ENCODE measurements at places on chromosomes 16 and 17.

- no peak for DNase-seq
Observed at GRCh38 chr16:88387180-88387765, 4.5 kb downstream of the ZNF469 start.

DNA sequence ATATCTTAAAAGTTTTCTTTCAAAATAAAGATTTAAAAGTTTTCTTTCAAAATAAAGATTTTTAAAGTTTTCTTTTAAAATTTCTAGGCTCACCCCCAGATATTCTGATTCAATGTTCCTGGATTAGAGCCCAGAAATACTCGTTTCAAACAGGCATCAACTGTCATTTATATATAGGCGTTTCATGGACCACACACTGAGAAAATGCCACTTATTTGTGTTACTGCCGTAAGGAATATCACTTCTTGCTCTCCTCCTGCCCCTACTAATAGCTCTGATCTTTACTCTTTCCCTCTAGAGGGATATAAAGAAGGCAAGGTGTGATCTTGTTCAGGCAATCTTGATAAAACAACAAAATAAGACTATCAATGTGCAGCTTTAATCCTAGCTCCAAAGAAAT lies 1324.1 kb downstream of the CDH8 start:
- DNase-seq = no peak

- DNase-seq = no peak
Observed at GRCh38 chr16:86585821-86586611, 7.7 kb downstream of the FOXL1 start.

DNA sequence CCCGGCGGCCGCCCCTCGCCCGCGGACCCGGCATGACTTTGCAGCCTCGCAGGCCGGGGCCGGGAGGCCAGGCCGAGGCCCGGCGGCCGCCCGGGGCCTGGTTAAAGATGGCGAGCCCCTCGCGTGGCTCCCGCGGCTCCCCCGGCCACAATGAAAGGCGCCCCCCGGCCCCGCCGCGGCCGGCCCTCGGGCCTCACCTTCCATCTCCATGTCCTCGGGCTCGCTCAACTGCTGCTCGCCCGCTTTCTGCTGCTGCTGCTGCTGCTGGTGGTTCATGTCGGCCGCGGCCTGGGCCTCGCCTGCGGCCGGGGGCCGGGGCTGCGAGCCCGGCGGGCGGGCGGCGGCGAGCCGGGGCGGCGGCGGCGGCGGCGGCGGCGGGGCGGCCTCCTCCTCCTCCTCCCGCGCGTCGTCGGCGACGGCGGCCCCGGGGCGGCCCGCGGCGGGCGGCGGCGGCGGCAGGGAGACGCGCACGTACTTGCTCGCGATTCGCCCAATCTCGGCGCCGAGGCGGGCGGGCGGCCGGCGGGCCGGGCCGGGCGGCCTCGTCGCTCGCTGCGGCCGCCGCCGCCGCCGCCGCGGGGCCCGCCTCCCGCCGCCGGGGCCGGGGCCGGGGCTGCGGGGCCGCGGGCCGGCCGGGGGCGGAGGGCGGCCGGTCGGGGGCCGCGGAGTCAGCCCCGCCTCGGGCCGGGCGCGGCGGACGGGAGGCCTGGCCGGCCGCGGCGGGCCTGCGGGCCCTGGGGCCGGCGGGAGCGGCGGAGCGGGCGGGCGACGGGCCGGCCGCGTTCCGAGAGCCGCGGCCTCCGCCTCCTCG lies 491 bp downstream of the USP7 start:
- DNase-seq = peak; percentile 8

- DNase-seq = no peak
Observed at GRCh38 chr16:4270091-4270490, 2.7 kb downstream of the TFAP4 start.

DNA sequence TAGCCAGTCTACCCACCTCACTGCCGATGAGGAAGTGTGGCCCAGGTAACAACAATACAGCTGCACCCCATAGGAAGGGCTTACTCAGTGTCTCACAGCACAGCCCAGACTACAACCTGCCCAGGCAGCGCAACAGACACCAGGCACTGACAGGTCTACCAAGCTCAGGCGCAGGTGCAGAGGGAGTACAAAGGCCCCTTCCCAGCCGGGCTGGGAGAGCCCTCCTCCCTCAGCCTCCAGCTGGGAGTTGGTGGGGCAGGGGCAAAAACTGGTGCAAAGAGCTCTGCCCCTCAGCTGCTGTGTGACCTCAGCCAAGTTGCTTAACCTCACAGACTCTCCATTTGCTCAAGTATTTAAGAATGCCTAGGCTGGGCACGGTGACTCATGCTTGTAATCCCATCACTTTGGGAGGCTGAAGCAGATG lies 112.6 kb upstream of the LHX1 start:
- no peak for DNase-seq

- no peak for DNase-seq
Observed at GRCh38 chr17:14827396-14827919, 437.7 kb downstream of the PMP22 start.
